Caco-2 (cell line): ENCODE measurements at places on chromosomes 11 and 22.

DNA sequence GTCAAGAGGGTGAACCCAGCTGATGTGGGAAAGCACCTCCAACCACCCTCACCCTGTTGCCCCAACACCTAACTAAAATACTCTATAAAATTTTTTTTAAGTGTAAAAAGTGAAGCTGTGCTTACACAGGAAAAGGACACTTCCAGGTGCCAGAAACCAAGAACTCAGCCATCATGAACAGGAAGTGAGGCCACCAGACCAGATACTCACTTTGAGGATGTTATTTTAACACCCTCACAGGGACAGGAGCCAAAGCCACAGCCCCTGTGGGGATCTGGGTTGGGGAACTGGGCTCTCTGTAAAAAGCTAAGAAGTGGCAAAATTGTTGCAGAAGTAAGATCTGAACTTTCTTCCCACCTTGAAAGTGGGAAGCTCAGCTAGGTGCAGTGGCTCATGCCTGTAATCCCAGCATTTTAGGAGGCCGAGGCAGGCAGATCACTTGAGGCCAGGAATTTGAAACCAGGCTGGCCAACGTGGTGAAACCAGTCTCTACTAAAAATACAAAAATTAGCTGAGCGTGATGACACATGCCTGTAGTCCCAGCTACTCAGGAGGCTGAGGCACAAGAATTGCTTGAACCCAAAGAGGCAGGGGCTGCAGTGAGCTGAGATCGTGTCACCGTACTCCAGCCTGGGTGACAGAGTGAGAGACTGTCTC lies 3.8 kb downstream of the RSPH14 start:
- no peak for DNase-seq

DNA sequence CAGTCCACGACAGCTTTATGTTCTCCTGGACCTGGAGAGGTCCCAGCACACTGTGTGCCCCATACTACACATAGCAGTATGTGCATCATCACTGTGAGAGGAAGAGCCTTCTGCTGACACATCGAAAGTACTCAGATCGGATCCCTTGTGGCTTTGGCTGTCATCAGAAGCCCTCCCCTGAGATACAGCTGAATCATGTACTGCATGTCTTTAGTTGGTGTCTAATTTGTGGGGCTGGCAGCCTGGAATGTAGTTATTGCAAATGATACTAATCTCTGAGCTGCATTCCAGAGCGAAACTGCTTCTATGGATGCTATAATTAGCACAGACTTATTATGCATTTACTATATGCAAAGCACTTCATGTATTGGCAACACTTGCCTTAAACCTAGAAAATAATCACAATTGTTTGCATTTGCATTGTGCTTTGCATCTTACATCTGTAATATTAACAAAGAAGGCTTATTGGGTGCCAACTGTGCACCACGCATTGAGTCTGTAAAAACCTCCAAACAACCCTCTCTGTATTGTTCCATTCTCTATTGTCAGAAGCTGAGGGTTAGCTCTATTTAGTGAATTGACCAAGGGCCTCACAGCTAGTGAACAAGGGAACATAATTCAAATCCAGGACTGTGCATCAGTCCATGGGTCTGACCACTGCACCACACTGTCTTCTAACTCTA lies 89.2 kb upstream of the CRTAM start:
- DNase-seq: no peak

- DNase-seq: no peak
Measured at GRCh38 chr11:70333261-70333660, 62.8 kb downstream of the PPFIA1 start.

- peak; percentile 58 for DNase-seq
Measured at GRCh38 chr22:22201185-22201929, 43.2 kb upstream of the VPREB1 start.

GRCh38 chr11:63879598-63880402 lies 37.2 kb downstream of the RCOR2 start:
- DNase-seq: no peak

DNA sequence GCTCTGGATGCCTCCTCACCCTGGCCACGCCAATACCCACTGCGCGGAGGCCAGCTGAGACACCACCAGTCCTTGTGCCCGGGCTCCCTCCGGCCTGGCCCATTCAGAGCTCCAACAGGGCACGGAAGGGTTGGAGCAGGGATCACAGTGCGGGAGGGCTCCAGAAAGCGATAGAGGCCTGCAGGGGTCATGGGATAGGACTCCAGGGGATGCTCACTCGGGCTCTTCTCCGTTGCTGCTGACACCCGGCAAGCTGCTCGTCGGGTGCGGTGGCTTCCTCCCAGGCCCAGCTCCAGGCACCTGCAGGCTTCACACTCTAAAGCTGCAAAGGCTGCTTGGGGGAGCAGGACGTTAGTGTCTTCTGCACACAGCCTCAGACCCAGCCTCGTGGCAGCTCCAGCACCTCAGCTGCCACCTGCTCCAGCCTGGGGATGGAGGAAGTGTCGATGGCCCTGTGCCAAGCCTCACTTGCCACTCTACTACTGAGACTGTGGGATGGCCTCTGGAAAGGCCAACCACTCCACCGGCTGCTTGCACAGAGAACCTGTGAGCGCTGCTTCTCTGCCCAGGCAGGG lies 10.6 kb downstream of the WNT7B start:
- no peak for DNase-seq

DNA sequence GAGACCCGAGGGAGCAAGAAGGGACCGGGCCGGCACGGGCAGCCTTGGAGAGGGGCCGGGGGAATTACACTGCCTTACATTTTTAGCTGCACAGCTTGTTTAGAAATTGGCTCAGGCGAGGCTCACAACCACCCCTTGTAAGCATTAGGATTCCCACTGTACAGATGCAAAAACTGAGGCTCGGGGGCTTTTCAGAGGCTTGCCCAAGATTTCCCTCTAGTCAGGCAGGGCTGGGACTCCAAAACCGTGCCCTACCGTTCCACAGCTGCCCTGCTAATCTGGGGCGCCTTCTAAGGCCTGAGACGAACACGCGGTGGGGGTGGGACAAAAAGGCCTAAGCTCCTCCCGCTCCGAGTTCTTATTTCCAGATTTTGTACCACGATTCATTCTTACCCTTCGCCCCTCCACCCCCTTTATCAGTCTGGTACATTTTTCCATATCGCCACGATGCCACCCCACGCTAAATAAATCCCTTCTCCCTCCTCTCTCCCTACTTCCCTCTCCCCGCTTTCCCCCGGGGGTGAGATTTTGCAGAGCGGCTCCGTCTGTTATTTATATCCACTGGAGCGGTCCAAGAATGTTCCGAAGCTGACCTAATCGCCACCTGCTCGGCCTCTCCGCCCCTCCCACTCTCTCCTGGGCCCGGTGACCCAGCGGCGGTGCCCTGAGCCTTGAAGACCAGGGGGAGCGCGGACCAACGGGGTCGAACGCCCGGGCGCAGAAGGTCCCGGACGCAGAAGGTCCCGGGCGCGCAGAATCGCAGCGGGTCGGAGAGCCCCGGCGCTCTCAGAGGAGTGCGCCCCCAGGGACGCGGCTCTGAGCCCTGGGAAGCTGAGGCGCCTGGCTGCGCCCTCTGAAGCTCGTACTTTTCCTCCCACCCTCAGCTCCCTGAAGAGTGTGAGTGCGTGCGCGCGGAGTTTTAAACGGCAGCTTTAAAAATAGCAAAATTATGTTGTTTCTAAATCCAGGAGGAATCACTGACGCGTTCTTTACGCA lies 764 bp upstream of the PACSIN3 start:
- DNase-seq: peak; percentile 78

- no peak for DNase-seq
Measured at GRCh38 chr22:23550049-23550650, 29.9 kb downstream of the IGLL1 start.

GRCh38 chr11:26623076-26623659 lies 51.1 kb upstream of the MUC15 start:
- no peak for DNase-seq

GRCh38 chr11:87970762-87971161 lies 204.5 kb downstream of the RAB38 start:
- no peak for DNase-seq

- DNase-seq: peak; percentile 80
Measured at GRCh38 chr11:85826116-85826855, 15.3 kb upstream of the SYTL2 start.

DNA sequence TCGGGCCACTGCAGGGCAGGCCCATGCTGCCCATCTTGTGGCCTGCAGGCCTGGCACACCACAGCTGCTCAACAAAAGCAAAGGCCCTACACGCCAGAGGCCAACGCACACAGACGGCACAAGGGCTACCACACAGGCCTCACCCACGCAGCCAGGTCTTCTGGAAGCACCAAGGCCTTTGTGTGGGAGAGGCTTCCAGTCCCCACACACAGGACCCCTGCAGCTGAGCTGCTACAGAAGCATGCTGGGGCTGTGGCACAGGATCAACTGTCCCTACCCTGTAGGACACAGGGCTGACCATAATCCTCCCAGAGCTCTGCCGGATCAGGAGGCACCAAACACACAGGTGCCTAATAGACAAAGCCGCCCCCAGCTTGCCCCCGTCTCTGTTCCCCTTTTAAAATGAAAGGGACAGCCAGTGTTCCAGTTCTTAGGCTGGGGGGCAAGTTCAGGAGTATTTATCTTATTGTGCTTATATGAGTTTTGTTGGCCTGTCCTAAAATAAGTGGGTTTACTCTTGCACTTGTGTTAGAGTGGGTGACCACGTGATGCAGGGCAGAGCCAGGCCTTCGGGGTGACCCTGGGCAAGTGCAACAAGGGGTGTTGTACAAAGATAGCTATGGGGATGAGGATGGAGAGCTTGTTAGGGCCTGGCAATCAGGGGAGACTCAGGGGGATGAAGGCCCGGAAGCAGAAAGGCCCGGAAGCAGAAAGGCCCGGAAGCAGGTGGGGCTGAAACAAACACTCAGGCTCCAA lies 5.4 kb downstream of the TTLL12 start:
- DNase-seq: no peak

GRCh38 chr11:5553343-5553742 lies 5.0 kb upstream of the OR52H1 start:
- no peak for DNase-seq

DNA sequence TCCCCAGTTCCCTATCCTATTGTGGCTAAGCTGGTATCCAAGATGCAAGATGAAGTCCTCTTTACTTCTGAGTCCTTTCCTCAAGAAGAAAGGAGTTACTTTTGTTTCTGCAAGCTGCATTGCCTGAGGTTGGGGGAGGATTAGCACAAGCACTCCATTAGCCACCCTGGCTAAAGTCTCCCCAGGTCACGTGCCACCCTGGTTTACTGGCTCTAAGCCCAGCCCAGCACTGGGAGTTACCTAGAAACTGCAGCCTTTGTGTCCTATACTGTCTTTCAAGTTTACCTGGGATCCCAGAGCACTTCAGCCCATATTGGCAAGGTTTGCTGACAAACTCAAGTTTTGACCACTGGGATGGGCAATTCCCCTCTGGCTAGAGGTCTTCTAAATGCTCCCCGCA lies 78.4 kb upstream of the DBX1 start:
- DNase-seq: no peak
